ENCODE measurements at places on chromosomes 5 and 9.

- no peak for DNase-seq
Measured at GRCh38 chr5:125408448-125409233, 662.2 kb upstream of the ZNF608 start.

DNA sequence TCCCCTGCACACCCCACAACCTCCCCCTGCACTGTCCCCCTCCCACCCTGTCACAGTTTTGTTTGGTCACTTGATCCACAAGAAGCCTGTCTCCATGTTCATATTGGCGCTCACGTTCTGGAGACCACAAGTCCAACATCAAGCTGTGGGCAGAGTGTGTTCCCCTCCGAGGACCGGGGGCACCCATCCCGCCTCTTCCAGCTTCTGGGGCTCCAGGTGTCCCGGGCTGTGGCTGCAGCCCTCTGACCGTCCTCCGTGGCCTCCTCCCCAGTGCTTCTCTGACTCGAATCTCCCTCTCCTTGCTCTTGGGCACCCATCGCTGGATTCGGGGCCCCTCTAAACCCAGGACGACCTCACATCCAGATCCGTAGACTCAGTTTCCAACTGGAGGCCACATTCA lies 49.2 kb downstream of the PLEKHG4B start:
- DNase-seq, result no peak

- no peak for DNase-seq
Measured at GRCh38 chr5:10337986-10338385, 15.5 kb upstream of the MARCHF6 start.

- DNase-seq, result no peak
Measured at GRCh38 chr5:104541141-104541785, 978.7 kb upstream of the NUDT12 start.

DNA sequence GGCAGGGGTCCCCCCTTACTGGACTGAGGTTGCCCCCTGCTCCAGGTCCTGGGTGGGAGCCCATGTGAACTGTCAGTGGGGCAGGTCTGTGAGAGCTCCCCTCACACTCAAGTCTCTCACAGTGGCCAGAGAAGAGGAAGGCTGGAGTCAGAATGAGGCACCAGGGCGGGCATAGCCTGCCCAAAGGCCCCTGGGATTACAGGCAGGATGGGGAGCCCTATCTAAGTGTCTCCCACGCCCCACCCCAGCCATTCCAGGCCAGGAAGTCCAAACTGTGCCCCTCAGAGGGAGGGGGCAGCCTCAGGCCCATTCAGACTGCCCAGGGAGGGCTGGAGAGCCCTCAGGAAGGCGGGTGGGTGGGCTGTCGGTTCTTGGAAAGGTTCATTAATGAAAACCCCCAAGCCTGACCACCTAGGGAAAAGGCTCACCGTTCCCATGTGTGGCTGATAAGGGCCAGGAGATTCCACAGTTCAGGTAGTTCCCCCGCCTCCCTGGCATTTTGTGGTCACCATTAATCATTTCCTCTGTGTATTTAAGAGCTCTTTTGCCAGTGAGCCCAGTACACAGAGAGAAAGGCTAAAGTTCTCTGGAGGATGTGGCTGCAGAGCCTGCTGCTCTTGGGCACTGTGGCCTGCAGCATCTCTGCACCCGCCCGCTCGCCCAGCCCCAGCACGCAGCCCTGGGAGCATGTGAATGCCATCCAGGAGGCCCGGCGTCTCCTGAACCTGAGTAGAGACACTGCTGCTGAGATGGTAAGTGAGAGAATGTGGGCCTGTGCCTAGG lies at the start of gene CSF2:
CSF2 (plus strand) TSS at position 559 of the 783 bp plus-strand sequence; CDS start at position 594, 35 bp downstream.
- DNase-seq, result no peak

- no peak for DNase-seq
Measured at GRCh38 chr5:116063950-116064349, 20.9 kb upstream of the COMMD10 start.

DNA sequence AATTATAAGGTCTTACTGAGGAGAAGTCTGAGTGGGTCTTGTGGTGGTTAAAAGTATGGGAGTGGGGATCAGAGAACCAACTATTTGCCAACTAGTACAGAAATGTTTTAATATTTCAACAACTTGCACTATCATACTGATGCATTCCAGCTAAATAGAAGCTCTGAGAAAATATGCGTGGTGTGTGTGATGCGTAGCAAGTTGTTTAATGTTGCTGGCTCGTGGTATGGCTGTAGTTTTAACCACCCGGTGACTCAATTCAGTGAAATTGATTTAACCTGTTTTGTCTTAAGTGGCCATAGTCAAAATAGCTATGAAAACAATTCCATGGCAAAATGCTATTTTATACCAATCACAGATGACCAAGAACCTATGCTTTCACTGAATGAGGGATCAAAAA lies 176.5 kb upstream of the SLC24A2 start:
- DNase-seq, result no peak

GRCh38 chr5:151406322-151406947 lies 41.0 kb upstream of the SLC36A1 start:
- no peak for DNase-seq

GRCh38 chr5:152403046-152403445 lies 2.0 kb downstream of the NMUR2 start:
- no peak for DNase-seq

- DNase-seq, result no peak
Measured at GRCh38 chr9:125755340-125755739, 8.2 kb downstream of the PBX3 start.

Data from stimulated activated CD4-positive, alpha-beta T cell treated with anti-CD3 and anti-CD28 coated beads, Interleukin-1b, Interleukin-23, amount 100 ng/mL, for 1 hour (primary cell).